NCI-H1930 (cell line): ENCODE measurements at places on chromosomes 1 and 21.

DNA sequence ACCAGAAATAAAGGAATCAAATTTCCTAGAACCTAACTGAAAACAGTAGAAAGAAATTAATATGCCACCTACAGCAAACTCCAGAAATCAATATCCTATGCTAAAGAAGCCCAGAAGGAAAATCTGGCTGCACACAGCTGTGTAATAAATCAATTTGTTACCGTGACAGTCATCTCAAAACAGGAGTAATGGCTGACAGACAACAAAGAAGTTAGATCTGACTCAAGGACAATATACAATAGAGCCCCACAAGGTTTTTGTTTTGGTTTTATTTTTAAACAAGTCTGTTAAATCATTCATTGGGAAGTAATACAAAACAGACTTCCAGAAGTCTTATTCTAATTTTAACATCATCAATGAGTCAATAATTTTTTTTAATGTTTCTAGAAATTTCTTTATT, 168.4 kb downstream of the RERE start:
- no peak for DNase-seq

DNA sequence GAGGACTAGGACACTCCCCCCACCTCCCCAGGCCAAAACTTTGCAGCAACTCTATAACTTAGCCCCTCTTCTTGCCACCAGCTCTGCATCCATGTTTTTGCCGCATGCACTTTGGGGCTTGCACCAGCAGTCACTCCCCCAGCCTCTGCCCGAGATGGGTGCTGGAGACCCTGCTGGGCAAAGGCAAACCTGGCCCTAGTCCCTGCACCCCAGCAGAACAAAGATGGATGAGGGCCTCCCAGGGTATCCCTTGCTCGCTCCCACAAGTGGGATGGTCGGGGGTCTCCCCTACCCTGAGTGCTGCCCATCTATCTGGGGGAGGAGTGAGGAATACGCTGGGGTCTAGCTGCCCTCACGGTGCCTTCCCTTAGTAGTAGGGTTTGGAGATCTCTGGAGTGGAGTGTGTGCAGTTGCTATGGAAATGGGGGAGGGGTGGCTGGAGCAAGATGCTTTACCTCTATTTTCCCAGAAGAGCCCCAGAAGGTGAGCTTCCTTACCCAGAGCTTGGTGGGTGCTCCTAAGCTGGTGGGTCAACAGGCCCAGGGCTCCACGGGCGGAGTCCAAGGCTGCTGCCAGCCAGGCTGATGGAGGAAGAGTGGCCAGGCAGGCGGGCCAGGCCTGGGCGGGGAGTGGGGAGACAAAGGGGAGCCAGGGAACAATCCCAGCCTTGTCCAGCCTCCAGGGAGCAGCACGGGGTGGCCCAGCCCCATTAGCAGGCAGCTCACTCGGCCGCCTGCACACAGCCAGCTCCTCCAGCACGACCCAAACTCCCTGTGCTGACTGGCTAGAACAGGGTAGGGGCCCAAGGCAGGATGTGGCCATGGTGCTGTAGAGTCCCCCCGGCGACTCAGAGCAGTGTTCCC, at the start of gene PAQR6:
TSS of gene PAQR6 (minus strand) at position 597 of the 863 bp plus-strand sequence. CDS start 1,325 bp downstream, outside the sequence.
- no peak for DNase-seq

DNA sequence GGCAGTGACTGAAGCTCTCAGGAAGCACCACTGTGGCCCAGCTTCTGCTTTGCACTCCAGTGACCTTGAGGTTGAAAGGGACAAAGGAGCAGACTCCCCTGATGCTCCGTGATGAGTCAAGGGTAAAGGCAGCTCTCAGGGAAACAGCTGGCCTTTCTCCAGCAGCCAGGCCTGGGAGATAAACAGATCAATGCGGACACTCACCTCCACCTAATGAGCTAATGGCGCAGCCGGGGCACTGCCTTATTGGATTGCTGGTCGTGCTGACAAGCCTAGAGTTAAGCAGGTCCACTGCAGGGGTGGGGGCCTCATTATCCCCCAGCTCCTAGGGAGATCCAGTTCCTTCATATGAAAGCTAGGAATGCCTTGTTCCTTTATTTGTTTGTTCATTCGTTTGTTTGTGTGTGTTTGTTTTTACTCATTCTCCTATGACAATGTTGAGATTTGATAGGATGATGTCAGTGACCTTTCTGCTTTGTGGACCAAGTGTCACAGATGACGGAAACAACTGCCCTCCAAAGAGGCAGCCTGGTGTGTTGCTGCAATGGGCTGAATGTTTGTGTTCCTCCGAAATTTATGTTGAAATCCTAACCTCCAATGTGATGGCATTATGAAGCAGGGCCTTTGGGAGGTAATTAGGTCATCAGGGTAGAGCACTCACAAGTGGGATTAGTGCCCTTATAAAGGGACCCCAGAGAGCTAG, 141.4 kb upstream of the BEND5 start:
- DNase-seq = no peak

GRCh38 chr1:185990565-185990964, 256.4 kb downstream of the HMCN1 start:
- no peak for DNase-seq

DNA sequence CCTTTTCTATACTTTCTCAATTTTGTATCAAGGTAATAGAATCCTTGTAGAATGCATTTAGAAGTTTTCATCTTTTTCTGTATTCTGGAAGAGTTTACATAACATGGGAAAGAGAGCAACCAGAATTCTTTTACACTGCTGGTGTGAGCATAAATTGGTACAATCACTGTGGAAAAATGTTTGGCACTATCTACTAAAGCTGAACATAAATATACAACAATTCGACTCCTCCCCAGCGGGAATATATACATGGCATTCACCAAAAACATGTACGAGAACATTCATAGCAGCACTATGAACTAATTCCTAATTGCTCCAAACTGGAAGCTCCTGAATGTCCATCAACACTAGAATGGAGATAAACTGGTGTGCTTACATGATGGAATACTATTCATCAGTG, 1.8 kb upstream of the ACBD6 start:
- no peak for DNase-seq

DNA sequence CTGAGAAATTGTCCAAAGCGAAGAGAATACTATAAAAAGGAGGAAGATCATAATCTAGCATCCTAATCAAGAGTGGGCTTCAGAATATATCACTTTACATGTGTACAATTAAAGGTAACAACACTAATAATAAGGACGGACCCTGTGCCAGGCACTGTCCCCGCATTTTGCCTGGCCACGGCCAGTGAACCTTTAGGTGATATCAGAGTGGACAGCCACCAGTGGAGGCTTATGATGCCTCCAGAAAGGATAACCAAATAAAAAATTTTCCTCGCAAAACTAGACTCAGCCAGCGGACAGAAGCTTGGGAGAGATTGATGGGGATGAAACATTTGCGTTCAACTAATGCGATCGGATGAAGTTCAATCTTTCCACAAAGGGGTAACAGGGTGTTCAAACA, 436.4 kb downstream of the NPHP4 start:
- DNase-seq = no peak

DNA sequence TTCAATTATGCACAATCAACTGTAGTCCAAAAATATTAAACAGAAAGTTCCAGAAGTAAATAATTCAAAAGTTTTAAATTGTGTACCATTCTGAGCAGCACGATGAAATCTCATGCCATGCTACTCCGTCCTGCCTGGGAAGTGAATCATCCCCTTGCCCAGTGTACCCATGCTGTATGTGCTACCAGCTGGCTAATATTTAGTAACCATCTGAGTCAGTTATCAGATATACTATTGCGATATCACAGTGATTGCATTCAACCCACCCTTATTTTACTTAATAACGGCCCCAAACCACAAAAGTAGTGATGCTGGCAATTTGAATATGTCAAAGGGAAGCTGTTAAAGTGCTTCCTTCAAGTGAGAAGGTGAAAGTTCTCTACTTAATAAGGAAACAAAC, 56.2 kb downstream of the EVI5 start:
- no peak for DNase-seq

DNA sequence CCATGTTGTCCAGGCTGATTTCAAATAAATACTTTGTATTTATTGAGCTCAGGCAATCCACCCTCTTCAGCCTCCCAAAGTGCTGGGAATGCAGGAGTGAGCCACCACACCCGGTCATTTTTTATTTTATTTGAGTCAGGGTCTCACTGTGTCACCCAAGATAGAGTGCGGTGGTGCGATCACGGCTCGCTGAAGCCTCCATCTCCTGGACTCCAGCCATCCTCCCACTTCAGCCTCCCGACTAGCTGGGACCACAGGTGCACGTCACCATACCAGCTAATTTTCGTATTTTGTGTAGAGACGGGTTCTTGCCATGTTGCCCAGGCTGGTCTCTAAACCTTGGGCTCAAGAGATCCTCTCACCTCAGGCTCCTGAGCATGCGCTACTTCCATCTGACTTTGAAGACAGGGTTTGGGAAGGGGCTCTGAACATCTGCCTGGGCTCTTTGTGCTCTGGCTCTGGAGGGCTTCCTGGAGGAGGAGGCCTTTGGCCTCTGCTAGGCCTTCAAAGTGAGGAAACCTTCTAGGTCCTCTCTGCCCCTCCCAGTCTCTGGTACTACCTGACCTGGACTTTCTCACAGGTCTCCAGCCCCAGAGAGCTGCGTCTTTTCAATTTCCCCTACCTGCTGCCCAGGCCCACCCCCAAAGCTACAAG, 5.8 kb downstream of the HSPB7 start:
- no peak for DNase-seq
